ENCODE measurements at places on chromosomes 2 and 18.

DNA sequence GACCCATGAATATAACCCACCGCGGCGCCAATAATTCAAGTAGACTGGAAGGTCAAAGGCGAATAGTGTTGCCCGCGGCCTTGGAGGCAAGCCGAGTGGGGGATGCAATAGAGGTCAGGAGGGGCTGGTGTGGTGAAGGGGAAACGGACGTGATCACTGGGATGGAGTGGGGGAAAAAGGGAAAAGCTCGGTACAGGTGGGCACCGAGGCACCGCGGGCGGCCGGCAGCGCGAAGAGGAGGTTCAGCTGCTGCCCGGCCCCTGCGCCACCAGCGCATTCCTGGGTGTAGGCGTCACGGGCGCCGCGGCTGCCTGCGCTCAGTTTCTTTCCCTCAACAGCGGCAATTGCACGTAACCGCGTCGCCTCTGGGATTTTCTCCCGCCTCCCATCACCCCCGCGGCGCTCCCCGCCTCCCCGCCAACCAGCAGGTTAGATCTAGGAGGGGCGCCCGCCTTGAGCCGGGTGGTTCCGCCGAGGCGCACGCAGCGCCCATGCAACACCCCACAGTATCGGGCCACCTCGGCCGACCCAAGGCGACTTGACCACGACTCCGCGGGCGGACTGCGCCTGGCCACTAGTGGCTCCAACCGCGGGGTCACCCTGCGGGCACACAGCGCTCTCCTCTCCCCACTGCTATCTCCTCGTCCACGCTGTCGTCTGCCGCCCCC lies 1.5 kb downstream of the RND3 start:
- no peak for DNase-seq

- DNase-seq = no peak
Measured at GRCh38 chr2:213066443-213066743, 85.0 kb downstream of the IKZF2 start.

GRCh38 chr2:175931805-175932204 lies 70.3 kb downstream of the LNPK start:
- no peak for DNase-seq

GRCh38 chr2:164617466-164617865 lies 3.8 kb downstream of the GRB14 start:
- DNase-seq = no peak

GRCh38 chr18:31555971-31556747 lies 35.5 kb upstream of the TTR start:
- DNase-seq = peak; percentile 61

DNA sequence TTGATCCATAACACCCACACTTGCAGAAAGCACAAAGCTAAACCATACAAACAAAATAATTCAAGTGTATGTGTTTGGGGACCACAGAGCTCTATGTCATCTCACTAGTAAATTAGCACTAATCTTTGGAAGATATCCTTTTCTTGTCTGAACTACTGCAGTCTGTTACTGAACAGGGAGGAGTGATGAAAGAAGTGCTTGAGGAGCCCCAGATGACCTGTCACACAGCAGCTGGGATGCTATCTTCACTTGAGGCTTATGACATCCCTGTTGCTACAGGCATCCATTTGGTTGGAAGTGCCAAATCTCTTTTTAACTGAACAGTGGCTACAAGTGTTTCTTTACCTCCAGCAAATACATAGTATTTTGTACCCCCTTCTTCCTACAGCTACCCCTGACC lies 386.3 kb upstream of the CHAC2 start:
- DNase-seq = no peak

- DNase-seq = no peak
Measured at GRCh38 chr2:184197413-184197812, 400.9 kb upstream of the ZNF804A start.

GRCh38 chr2:42085706-42086487 lies 38.1 kb downstream of the PKDCC start:
- no peak for DNase-seq

- no peak for DNase-seq
Measured at GRCh38 chr2:120303177-120303576, 42.8 kb upstream of the INHBB start.

DNA sequence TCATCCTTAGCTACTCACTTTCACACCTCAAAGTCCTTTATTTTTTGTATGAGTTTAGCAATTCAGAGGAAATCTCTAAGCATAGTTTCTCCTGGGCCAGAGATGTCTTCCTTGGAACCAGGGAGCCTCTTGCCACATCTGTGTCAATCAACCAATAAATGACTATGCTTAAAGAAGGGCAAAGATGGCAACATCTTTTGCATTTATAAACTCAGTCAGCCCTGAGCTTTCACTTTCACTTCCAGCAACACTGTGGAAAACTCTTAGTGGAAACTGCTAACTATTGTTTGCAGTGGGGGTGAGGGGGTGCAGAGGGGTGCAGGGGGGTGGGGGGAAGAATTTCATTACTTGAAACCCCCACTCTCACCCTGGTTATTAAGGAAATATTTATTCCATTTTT lies 3.4 kb downstream of the ACVR1C start:
- peak; percentile 48 for DNase-seq

GRCh38 chr2:95301876-95302641 lies 4.9 kb downstream of the KCNIP3 start:
- DNase-seq = no peak

DNA sequence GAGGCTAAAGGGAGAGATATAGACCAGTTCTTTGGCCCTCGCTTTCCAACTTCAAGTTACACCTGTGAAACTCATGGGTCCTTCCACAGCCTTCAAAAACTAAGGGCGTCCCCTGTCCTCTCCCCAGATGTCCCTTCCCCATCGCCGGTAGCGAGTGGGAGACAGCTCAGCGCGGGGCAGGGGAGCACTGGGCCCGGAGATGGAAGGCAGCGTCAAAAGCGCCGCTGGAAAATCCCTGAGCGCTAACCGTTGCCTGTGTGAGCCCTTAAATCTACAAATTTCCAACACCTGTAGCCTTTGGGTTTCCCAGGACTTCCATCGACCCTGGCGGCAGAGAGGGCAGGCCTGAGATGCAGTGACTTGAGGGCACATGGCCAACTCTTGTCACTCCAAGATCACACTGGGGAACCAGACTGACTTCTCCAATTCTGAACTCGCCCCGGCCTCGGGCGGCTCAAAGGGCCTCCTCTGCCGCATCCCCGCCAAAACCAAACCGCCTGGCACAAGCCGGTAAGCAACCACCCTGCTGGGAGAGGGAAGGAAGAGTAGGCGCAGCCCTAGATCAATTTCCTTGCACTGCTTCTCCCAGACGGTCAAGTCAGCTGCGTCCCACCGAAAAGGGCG lies 879 bp upstream of the EPAS1 start:
- peak; percentile 13 for DNase-seq

- no peak for DNase-seq
Measured at GRCh38 chr2:236899146-236899545, 186.5 kb upstream of the COPS8 start.

Data from activated CD4-positive, alpha-beta T cell treated with anti-CD3 and anti-CD28 coated beads, Interleukin-2, amount 10 ng/mL, durations not matched to agents 7 days and 5 days (primary cell).